ENCODE measurements at places on chromosomes 11 and 22.

GRCh38 chr11:44883277-44883676 is 67.4 kb downstream of the TP53I11 start:
- no peak for DNase-seq

- DNase-seq = no peak
Measured at GRCh38 chr11:94272738-94273313, 31.6 kb upstream of the IZUMO1R start.

GRCh38 chr11:116696381-116696941 is 76.3 kb downstream of the BUD13 start:
- DNase-seq = no peak

DNA sequence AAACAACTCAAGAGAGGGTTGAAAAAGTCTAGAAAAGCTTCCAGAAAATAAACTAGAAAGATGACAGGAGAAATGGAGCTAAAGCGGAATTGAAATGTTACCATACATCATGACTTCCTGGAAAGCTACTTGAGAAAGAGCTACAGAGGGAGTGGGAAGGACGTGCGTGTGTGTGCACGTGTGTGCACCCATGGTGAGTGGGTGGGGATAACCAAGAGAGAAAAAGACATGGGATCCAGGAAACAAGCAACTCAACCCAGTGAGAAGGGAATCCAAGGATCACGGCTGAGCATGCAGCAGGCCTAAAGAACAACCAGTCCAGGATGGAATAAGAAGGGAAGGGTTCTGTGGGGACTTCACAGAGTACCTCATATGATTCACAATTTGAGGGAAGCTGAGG is 21.6 kb downstream of the APOL1 start:
- no peak for DNase-seq

DNA sequence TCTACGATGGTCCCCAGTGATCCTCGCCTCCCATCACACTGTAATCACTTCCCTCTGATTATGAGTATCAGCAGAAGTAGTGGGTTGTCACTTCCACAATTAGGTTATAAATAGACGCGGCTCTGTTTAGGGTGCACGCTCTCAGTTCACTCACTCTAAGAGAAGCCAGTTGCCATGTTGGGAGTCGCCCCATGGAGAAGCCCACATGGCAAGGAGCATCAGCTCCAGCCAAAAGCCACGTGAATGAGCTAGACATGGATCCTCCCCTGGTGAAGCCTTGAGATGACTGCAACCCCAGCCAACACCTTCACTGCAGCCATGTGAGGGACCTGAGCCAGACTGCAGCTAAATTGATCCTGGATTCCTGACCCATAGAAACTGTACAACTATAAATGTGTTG is 26.4 kb upstream of the MYOD1 start:
- no peak for DNase-seq

GRCh38 chr11:125147280-125147679 is 17.3 kb upstream of the PKNOX2 start:
- DNase-seq = no peak

DNA sequence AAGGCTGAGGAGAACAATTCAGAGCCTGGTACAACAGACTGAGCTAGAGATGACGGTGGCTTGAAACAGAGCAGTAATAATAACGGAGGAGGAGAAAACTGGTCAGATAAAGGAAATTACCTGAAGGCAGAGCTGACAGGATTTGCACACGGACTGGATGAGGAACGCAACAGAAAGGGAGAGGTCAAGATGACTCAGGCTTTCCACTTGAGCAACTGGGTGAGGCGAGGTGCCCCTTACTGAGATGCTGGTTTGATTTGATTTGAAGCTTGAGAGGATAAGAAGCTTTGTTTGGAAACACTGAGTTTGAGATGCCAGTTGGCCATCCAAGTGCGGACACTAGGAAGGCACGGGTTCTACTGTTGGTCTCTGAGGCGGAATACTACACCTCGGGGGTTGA is 35.4 kb upstream of the NRIP3 start:
- DNase-seq = no peak

DNA sequence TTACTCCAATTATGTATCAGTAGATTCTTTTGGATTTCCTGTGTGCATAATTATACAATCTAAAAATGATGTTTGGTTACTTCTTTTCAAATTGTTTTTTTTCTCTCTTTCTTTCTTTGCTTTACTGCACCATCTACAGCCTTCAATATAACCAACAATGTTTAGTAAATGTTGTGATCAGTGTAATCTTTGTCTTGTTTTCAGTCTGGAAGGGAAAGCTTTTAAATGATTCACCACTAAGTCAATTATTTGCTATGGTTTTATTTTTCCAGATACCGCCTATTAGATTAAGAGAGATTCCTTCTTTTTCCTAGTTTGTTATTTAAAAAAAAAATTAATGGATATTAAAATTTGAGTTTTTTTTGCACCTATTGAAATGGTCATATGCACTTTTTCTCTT is 29.8 kb upstream of the ABTB2 start:
- no peak for DNase-seq

GRCh38 chr11:23252426-23252825 is 392.2 kb upstream of the CCDC179 start:
- no peak for DNase-seq

- no peak for DNase-seq
Measured at GRCh38 chr11:88619071-88619425, 281.5 kb upstream of the CTSC start.

DNA sequence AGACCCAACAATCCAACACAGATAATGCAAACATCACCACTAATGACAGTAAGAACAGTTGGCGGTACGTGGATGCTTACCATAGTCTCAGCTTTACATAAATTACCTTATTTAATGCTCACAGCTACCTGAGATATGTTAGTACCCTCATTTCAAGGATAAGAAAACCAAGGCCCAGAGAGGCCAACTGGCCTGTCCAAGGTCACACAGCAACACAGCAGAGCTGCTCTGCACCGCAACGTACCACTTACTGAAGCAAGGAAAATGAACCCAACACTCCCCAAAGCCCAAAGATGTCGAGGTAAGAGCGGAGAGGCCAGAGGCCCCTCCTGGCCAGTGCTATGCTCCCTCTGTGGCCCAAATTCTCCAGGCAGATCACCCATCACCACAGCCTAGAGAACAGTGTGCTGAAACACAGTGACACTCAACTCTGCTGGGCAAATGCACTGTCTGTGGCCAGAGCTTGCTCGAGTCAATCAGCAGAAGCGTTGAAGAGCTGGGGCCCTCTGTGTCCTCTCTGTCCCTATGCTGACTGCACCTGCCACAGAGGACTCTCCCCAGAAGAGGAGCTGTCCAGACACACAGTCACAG is 14.0 kb downstream of the SHANK2 start:
- no peak for DNase-seq

DNA sequence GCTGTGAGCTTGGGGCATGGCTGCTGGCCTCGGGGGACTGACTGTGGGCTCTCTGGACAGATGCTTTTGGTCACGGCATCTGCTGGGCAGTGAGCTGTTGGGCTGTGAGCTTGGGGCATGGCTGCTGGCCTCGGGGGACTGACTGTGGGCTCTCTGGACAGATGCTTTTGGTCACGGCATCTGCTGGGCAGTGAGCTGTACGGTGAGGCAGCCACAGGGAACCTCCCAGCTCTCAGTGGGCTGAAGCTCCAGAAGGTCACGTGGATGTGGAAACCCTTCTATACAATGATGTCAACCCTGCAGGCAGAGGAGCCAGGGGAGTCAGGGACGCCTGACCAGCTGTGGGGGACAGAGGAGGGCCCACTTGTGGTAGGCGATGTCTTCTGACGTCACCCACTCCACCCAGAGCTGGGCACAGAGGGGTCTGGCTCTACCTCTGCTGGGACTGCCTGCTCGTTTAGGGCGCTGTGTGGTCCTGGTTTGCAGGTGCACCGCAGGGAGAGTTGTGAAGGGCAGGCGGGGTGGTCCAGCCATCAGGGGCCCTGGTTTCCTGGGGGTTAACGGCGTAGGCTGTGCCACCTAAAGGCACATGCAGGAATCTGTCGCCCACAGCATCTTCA is 1331.3 kb downstream of the BRD1 start:
- DNase-seq = no peak

DNA sequence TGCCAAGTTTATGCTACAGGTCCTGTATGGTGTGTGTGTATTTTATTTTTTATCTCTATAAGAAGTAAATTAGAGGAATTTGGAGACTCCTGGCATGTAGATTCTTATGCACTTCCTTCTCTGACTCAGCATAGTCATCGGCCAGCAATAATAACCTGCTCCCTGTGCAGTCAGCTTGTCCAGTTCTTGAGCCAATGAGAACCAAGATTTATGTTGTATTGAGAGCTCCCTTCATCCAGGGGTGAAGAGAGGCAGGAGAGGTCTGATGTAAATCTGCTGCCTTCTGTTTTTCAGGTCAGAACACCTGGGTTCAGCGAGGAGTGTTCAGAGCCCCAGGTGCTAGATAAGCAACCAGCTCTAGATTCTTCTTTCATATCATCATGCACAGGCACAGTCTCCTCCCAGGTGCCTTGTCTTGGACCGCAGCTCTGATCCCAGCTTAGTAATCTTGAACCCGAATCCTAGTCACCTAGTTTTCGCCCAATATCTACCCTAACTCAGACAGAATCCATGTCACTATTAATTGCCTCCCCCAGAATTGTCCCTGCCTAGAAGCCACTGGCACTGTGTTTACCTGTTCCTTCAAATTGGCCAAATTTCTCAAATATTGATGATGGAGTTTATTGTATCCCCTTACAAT is 328.2 kb upstream of the NCAM1 start:
- DNase-seq = no peak

DNA sequence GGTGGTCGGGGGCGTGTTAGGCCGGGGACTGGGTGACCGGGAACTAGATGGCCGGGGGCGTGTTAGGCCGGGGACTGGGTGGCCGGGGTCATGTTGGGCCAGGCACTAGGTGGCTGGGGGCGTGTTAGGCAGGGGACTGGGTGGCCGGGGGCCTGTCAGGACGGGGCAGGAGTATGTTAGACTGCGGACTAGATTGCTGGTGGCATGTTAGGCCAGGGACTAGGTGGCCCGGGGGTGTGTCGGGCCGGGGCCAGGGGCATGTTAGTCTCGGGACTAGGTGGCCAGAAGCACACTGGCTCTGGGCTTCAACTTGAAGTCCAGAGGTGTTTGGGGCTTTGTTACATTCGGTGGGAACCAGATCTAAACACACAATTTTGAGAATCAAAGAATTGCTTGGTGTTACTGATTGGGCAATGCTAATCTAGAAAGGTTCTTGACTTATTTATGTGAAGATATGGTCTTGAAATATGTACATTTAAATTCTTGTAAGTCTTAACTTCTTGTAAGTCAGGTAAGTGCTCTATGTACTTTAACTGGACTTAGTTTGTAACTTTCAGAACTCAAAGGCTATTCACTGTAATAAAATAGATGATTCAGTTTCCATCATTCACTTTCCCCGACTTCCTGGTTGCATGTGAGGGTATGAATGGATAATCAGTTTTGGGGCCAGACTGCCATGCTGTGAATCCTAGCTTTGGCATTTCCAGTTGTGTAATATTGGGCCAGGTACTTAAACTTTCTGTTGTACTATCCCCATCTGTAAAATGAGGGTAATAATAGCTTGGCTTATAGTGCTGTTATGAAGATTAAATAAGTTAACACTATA is 1.1 kb downstream of the EXT2 start:
- no peak for DNase-seq

DNA sequence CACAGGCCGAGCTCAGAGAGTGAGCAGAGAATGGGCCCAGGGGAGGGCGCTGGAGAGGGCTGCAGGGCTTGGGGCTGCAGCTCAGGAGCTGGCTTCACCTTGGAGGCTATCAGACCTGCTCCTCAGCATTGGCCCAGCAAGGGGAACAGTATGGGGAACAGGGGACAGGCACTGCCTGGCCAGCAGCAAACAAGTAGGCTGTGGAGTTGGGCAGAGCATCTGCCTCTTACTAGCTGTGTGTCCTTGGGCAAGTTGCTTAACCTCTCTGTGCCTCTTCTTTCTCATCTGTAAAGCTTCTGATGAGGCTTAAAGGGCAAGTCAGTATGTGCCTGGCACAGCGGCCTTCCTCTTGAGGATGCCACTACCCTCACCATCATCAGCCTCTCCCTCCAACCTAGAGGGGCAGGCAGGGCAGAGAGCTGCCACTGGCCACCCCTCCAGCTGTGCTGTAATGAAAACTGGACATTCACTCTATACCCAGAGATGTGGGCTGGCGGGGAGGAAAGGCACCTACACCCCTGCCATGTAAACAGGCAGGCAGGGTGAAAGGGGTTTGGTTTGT is 7.5 kb upstream of the CDKN1C start:
- DNase-seq = peak; percentile 41

- DNase-seq = peak; percentile 69
Measured at GRCh38 chr11:2151500-2152257, 9.3 kb downstream of the INS start.

Measured in activated effector memory CD4-positive, alpha-beta T cell treated with Interleukin-2 at 50 U/mL for 16 hours (primary cell).